ENCODE measurements at places on chromosomes 12 and 14.

- no peak for DNase-seq
Measured at GRCh38 chr12:50524621-50525020, 19.8 kb downstream of the DIP2B start.

GRCh38 chr12:110579535-110580253 is 3.4 kb downstream of the PPTC7 start:
- no peak for DNase-seq

DNA sequence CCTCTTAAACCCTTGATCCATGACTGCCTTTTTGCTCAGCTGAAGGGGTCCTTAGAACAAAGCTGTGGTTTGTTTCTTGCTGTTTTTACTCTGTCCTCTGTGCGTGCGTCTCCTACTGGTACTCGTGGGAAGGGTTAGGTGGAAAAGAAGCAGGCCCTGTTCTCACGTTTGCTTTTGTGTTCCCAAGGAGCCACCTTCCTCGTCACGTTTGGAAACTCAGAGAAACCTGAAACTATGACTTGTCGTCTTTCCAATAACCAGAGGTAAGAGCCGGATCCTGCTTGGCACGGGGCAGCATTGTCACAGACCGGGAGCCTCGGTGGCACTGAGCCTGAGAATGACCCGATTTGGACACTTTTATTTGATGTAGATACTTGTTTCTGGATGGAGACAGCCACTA is 13.1 kb downstream of the ZFYVE21 start:
- DNase-seq, result no peak

GRCh38 chr14:24924544-24924943 is 125.4 kb downstream of the STXBP6 start:
- DNase-seq, result no peak

DNA sequence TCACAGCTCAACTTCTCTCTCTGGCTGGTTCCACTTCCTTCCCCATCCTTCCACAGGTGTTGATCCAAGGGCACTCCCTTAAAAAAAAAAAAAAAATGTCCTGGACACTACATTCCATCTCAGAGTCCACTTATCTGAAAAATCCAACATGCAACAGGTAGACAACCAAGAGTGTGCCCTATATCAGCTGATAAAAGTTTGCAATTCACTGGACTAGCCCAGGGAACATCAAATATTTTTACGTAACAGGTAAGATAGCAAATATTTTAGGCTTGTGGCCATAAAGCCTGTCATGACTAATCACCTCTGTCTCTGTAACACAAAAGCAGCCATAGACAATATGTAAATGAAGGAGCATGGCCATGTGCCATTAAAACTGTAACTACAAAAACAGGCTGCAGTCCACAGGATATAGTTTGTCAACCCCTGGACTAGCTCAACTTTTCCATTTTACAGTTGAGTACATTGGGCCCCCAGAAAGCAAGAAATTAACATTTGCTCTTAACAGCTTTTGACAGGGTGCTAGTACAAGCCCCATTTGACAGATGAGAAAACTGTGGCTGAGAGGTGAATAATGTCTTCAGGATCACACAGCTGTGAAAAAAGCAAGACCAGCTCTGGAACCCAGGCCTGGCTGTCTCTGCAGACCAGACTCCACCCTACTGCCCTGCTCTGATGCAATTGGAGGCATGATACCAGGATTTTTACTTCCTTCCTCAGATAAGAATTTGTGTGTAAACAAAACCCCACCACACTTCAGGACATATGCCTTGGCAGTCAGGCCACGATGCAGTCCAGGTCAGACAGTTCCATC is 68.9 kb downstream of the CMKLR1 start:
- no peak for DNase-seq

GRCh38 chr12:3931206-3931605 is 58.0 kb upstream of the PARP11 start:
- peak; percentile 9 for DNase-seq

GRCh38 chr12:93174048-93174447 is 203.7 kb upstream of the NUDT4 start:
- DNase-seq, result no peak
